ENCODE measurements at places on chromosomes 7 and 10. TPM values are rescaled to one million over a fixed set of nuclear protein-coding genes. Genes with fewer than 3 reads are reported as not detected.

STRIP2 gene
- total RNA-seq = 71.4 TPM

- DNase-seq = no peak
Observed at GRCh38 chr10:115989621-115990020, 283.4 kb downstream of the GFRA1 start.

- no peak for DNase-seq
Observed at GRCh38 chr7:117259615-117260014, 63.2 kb downstream of the WNT2 start.

DNA sequence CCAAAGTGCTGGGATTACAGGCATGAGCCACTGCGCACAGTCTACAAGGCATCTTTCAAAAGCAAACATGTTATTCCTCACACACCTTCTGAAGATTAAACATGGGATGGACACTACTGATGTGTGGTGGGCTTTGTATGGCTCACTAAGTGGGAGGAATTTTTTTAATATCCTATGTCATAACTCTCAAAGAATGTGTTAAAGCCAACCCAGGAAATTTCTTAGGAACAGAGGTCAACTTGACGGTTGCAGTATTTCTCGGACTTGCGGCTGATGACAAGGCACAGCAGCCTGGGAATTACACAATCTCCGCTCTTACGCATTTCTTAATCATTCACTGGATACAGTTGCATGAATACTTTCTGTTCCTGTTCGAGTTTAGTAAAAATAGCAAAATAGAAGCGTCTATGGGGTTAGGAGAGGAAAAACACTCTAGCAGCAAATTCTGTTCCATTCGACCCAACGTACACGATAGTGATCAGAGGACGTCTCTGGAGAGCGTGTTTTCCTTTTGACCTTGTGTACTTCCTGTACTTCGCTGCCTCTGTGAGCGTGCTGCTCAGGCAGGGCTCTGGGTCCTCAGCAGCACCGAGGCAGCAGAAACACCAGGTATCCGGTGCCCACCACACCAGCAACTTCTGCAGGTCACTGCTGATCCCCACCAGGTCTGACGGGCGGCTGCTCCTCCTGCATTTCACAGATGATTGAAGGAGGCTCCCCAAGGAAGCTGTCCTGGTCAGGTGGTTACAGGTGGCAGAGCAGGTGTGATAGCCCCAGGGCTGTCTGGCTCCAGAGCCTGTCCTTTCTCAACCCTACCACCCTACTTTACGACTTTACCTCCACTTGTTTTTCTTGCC is 26.4 kb upstream of the SRGN start:
- DNase-seq = peak; percentile 41

- peak; percentile 67 for DNase-seq
Observed at GRCh38 chr7:75866489-75867389, 12.1 kb upstream of the RHBDD2 start.

DNA sequence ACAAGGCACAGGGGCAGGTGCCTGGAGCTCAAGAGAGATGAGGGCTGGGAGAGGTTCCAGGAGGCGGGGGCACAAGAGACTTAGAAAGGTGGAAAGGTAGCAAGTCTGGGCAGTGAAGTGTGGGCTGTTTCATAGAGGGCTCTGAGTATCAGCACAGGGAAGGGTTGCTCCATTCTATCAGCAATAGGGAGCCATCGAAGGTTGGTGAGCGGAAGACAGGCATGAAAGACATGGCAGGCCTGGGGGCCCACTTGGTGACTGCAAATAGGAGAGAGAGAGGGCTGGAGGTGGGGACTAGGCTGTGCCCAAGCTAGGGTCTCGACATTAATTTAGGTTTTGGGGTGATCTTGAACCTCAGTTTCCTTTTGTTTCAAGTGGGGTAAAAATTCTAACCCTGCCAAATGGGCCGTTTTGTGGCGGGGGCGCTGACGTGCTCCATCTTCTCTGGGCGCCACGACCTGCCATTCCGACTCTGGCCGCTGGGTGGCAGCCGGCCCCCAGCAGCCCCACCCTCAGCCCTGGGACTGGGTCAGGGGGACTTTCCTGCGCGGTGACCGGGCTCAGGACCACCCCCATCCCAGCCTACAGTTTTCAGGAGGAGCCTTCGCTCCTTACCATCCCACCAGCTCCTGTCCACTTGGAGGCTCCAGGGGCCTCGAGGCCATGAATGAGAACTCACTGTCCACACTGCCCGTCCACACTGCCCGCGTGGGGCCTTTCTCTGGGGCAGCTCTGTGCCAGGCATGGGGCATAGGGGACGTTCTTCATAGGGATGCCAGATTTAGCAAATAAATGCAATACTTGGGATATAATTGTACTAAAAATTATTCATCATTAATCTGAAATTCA is 37.2 kb upstream of the PCBD1 start:
- DNase-seq = peak; percentile 60

Data from activated naive CD4-positive, alpha-beta T cell treated with anti-CD3 and anti-CD28 coated beads for 36 hours (primary cell).